Stimulated activated CD8-positive, alpha-beta memory T cell treated with anti-CD3 and anti-CD28 coated beads, Interleukin-4, amount 100 ng/mL, for 4 hours (primary cell): ENCODE measurements at places on chromosomes 3 and 15.

DNA sequence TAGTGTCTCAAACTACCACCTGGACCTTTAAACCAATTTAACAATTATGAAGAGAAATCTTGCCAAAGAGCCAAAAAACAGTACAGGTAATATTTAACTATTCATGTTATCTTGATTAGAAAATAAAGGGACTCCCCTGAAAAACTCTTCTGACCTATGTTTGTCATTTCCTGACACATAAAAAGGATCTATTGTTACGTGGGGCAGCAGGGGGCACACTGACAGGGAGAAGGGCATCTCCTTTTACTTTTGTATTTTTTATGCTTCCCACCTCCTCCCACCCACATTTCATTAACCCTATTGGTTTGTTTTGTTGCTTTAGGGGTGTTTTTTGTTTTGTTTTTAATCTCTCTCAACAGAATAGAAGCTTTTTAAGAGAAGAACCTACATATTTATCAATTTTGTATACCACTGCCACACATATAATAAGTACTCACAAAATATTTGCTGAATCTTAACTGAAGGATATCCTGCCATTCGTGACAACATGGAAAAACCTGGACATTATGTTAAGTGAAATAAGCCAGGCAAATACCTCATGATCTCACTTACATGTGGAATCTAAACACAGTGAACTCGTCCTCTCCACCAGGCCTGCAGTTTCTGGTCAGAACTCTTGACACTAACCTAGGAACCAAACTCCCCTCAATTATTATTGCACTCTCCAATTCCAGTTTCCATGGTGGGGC, 17.7 kb downstream of the STAG1 start:
- no peak for DNase-seq

GRCh38 chr3:151367448-151367847, 17.1 kb downstream of the P2RY12 start:
- DNase-seq = no peak

- no peak for DNase-seq
Measured at GRCh38 chr3:193743702-193744047, 150.7 kb downstream of the OPA1 start.

- DNase-seq = no peak
Measured at GRCh38 chr15:39669661-39670060, 88.8 kb downstream of the THBS1 start.

- DNase-seq = no peak
Measured at GRCh38 chr3:52120556-52121463, 33.4 kb downstream of the POC1A start.

DNA sequence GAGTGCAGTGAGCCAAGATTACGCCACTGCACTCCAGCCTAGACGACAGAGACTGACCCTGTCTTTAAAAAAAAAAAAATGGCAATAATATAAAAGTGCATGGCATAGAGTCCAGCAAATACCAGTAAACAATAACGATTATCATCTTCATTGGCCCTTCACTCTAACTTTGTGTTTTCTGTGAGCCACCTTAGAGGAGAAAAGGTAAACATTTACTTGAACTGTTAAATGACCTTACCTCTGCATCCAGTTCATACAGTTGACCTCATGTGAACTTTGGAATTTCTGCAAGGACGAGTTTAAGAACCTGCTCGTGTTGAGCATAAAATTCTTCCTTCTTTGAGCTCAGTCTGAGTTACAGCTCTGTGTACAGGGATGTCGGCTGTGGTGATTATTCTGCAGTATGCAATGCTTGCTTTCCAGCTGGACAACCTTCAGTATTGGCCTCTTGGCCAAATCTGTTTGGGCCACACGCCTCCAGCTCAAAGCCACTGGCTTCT, 56.6 kb downstream of the RLBP1 start:
- no peak for DNase-seq

- peak; percentile 50 for DNase-seq
Measured at GRCh38 chr3:153221748-153222162, 59.7 kb downstream of the RAP2B start.

DNA sequence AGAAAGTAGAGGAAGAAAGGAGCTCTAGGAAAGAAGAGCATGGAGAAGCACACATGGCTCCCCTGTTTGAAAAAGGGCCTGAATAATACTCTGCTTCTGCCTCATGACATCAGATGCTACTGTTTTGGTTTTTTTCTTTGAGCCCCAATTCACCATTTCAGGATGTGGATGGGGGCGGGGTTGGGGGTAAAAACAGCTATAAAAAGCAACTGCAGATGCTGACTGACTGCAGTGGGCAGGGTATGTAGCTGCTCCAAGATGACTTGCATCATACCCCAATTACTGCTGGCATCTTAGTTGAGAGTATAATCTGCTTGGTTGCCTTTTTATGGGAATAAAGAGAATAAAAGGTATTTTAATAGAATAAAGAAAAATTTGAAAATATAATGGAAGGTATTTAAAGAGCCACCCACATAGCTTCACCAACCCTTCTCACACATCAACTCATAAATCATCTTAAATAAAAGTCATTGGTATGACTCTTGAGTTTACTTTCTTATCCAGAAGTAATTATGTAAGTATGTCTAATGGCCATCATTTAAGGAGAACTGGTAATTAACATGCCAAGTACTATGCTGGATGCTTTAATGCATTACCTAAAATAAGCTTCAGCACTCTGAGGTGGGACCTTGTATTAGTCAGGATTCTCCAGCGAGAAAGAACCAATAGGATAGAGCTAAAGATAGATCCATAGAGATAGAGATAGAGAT, 36.4 kb upstream of the TMEM45A start:
- no peak for DNase-seq

GRCh38 chr3:37885814-37886213, 24.1 kb downstream of the CTDSPL start:
- no peak for DNase-seq

DNA sequence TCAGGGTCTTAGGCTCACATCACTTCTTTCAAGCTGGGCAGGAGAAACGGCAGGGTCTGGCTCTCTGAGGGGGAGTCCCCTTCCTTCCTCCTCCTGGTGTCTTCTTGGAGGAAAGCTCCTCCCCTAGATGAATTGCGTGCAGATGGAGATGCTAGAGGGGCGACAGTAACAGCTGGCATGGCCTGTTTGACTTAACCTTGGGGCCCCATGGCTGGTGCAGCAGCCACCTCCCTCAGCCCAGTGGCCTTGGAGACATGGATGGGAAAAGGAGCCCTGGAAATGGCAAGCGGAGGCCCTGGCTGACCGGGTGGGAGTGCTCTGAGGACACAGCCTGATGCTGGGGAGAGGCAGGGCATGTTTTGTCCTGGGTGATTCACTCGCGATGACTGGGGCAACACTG, 20.2 kb downstream of the PAK6 start:
- no peak for DNase-seq

- DNase-seq = no peak
Measured at GRCh38 chr3:169668072-169668956, 4.8 kb upstream of the MECOM start.

DNA sequence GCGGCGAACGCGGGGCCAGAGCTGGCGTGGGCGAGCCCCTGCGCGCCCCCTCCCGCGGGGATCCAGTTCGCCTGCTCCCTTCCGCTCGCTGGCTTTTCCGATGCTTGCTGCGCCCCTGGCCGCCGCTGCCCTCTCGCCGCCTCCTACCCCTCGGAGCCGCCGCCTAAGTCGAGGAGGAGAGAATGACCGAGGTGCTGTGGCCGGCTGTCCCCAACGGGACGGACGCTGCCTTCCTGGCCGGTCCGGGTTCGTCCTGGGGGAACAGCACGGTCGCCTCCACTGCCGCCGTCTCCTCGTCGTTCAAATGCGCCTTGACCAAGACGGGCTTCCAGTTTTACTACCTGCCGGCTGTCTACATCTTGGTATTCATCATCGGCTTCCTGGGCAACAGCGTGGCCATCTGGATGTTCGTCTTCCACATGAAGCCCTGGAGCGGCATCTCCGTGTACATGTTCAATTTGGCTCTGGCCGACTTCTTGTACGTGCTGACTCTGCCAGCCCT, 721 bp downstream of the P2RY1 start:
- DNase-seq = no peak

DNA sequence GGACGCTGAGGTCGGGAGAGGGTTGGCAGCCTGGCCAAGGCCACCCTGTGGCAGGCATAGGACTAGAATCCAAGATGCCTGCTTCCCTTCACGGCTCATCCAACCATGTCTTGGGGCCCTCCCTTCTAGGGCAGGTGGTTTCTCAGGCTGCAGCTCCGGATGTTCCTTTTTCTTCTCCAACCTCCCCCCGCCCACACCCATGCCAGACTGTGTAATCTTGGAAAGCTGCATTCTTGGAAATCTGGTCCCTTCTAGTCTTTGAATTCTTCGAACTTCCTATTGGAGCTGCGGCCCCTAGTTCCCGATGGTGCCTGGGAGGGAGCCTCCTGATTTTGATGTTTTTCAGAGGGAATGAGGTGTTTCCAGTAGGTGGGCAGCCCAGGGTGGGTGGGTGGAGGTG, 109.8 kb downstream of the FBLN2 start:
- no peak for DNase-seq

DNA sequence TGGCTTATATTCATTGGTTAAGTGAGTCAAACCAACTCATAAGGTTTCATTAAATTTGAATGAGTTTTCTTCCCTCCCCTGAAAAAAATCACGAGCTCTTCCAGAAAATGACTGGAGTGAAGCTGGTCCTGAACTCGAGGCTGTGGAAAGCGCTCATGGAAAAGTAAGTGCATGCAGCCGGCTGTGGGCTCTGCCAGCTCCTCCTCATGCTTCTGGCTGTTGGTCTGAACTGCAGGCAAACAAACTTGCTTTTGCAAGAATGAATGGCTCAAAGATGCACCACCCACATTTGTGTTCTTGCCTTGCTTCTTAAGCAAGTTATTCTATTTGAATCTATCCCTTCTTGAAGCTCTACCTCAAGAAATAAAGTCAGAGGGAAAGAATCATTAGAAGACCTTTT, 6.2 kb downstream of the ETV5 start:
- DNase-seq = no peak

GRCh38 chr3:186605561-186606545, 7.0 kb upstream of the AHSG start:
- no peak for DNase-seq

DNA sequence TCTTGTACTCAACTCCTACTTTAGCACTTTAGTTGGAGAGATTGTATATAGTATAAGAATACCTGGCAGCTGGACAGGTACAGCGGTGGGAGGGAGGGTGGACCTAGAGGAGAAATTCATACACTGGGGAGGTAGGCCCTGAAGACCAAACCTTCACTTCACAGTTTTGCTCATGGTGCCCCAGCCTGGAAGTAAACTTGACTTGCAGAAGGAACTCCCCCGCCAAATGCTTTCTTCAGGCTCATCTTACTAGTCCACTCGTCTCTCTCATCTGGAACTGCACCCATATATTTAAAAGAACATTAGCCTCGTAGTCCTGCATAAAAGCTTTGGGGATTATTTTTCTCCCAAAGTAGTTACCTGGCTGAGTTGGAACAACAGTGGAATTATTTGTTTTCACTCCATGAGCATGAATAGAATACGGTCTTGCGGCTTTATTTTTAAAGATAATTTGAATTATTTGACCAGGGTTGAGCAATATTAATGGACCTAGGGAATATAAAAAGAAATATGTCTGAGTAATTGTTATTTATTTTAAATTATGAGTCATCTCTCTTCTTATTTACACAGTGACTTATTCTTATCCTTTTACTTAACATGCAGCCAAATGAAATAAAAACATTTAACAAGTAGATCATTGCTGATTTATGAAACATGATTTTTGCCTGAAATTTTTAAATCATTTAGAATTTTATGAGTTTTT, 25.5 kb upstream of the CP start:
- DNase-seq = no peak

- no peak for DNase-seq
Measured at GRCh38 chr3:122946185-122946584, 81.4 kb downstream of the SEMA5B start.

GRCh38 chr3:155435821-155436220, 142.3 kb upstream of the STRIT1 start:
- no peak for DNase-seq

DNA sequence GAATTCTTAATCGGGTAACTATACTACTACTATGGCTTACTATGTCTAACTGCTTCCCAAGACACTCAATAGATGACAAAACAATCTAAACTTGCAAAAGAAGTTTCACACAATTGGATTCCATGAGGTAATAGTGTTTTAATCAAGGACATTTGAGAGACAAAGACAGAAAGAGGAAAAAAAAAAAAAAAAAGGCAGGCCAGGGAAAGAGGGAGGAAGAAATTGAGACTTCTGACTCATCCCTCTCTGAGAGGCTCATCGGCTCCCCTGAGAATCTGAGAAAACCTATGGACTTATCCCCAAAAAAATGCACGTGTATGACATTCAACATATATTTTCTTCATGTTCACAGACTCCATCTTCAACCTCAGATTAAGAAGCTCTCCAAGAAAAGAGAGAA, 61.0 kb downstream of the SCAPER start:
- DNase-seq = no peak

DNA sequence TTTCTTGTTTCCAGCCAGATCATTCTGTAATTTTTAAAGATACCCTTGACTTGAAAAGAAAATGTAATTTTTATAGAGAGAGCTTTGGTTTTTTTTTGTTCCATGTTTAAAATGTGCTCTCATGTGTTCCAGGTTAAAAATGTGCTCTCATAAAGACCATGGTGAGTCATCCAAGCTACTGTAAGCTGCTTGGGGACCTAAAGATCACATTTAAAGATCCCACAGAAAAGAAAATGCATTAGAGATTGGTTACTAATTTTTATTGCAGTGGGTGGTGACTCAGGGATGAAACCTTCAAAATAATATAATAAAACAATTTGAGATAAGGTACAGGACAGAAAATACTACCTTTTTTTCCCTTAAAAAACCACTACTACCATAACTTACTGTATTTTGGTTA, 11.0 kb downstream of the TCF12 start:
- no peak for DNase-seq

GRCh38 chr3:150367757-150368156, 40.3 kb upstream of the TSC22D2 start:
- no peak for DNase-seq

DNA sequence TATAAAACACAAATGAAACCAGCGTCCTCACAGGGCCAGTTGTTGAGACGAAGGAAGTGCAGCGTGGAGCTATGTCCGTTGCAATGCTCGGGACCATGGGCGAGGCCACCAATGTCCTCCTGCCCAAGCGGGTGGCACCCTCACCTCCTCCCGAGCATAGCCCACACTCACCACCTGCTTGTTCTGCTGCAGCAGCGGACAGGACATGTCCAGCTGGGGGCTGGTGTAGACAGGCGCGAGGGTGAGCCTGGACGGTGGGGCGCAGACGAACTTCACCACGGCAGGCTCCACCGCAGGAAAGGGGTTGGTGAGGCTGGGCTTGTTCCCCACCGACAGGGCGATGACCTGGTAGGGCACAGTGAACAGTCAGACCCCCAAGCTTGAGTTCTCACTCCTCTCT, 62.1 kb downstream of the NUP210 start:
- no peak for DNase-seq

- no peak for DNase-seq
Measured at GRCh38 chr15:80837006-80837405, 57.8 kb downstream of the CEMIP start.

- no peak for DNase-seq
Measured at GRCh38 chr3:152656972-152657355, 178.0 kb upstream of the P2RY1 start.

- no peak for DNase-seq
Measured at GRCh38 chr3:88248658-88249057, 98.9 kb downstream of the C3orf38 start.
